ENCODE measurements at places on chromosomes 6 and 20. TPM values are rescaled to one million over a fixed set of nuclear protein-coding genes. Genes with fewer than 3 reads are reported as not detected.

- DNase-seq, result no peak
These were observed 4.7 kb upstream of the SLCO4A1 start for GRCh38 chr20:62637521-62638054.

DNA sequence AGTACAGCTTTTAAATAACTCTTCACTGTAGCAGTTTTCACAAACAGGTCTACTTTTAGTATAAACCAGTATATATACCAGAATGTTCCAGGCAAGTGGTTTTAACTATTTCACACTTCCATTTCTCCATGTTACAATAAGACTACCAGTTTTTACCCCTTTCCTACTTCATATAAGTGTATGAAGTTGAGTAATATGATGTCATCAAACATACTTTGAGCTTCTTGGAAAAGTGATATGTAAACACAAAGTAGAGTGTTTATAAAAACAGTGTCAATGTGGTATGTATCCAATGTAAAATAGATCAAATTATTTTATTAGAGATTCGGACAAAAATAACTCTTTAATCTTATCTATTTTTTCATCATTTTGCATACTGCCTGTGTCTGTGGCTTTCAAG lies 2.5 kb upstream of the PAQR8 start:
- DNase-seq, result no peak

DNA sequence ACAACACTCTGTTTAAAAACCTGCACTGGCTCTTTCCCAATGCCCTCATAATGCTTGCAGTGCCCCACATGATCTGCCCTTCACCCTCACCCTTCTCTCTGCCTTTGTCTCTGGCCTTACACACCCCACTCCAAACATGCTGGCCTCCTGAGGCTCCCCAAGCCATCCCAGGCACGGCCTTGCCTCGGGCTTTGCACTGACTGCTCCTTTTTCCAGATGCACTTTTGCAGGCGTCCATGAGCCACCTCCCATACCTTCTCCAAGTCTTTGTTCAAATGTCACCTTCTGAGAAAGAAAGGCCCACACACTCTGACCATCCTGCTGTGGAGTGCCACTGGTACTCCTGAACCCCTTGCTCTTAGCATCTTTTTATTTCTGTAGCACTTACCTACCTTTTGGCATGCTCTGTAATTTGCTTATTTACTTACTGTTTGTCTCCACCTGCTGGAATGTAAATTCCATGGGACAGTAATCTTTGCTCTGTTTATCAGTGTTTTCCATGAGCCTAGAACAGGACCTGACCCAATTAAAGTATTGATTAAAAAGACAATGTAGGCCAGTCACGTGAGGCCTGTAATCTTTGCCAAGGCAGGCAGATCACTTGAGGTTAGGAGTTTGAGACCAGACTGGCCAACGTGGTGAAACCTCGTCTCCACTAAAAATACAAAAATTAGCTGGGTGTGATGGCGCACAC lies 30.7 kb downstream of the GFRA4 start:
- DNase-seq, result no peak

GRCh38 chr6:164185471-164185871 lies 771.0 kb downstream of the QKI start:
- no peak for DNase-seq

DNA sequence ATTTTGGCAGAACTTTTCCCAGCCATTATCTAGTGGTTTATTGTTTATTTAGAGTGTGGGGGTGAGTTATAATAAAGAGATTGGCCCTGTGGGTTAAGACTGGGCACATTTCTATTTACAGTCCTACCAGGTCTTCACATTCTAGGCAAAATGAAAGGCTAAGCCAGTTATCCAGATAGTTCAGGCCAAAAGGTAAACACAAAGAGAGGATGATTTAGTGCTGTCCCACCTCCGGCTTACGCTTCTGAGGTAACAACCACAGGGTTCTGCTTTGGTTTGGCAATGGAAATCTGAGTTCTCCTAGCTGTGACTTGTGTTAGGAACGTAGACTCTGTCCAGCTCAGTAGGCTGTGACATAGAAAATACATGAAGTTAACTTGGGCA lies 50.3 kb upstream of the PTPRK start:
- DNase-seq, result no peak

DNA sequence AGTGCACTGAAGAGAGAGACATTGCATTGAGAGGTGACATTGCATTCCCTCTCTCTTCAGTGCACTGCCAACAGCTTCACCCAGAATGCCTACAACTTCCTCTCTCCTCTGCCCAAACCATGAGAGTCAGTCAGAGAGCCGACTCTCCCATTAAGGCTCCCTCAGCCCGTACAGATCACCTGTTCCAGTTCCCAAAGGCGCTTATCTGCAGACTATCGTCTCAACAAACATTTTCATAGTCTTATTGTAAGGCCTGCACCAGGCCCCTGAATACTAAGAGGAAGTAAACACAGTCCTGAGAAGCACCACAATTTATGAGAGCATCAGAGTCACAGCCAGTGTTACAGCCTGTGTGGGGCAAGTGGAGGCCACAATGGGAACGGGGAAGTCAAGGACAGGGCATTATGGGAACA lies 53.7 kb downstream of the GFOD1 start:
- no peak for DNase-seq

DNA sequence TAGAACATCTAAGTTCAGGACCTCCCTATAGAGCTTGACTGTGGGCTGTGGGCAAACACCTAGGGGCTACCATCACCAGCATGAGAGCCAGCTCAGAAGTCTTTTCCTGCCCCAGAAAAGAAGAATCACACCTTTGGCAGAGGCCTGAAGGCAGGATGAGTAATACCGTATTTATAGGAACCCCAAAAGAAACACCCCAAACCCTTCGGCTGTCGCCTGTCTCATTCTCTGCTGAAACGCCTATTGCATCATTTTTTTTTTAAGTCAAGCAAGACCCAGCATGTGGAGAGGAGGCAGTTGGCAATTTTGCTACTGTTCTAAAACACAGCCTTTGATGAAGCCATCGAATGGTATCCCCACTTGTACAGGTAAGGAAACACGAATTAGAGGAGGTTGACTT lies 436.4 kb downstream of the TFAP2A start:
- no peak for DNase-seq

GRCh38 chr20:57381596-57382503 lies 9.3 kb upstream of the RBM38 start:
- DNase-seq, result peak; percentile 91

GRCh38 chr6:137877606-137878005 lies 10.5 kb downstream of the TNFAIP3 start:
- no peak for DNase-seq

DNA sequence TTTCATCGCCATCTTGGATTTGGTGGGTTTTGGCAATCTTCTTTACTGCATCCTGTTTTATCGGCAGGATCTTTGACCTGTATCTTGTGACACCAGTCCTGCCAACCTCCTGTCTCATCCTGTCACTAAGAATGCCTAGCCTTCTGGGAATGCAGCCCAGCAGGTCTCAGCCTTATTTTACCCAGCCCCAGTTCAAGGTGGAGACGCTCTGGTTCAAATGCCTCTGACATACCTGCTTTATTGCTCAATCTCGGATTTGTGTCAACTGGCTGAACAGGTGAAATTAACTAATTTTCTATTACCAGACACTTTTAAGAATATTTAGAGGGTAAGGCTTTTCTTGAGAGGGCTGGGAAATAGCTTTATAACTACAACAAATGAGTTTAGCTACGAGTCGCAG lies 102.5 kb downstream of the SASH1 start:
- DNase-seq, result no peak

GRCh38 chr20:59031564-59032022 lies 542 bp downstream of the ATP5F1E start:
- DNase-seq, result no peak

GRCh38 chr20:47711046-47711752 lies 74.1 kb downstream of the SULF2 start:
- DNase-seq, result no peak

DNA sequence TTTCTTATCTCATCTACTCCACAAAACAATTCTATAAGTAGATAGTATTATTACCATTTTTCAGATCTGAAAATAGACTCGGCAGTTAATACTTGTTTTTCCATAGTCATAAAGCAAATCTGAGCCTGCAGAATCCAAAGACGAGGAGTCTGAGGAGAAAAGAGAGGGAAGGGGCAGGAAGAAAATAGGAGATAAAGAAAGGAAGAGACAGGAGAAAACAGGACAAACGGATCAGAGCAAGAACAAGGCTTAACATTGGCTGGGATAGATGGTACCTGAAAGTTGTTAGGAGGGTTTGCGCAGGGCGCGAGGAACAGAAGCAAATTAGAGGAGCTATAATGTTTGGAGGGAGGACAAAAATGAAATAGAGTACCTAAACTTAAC lies 639 bp upstream of the PPIL1 start:
- no peak for DNase-seq

- no peak for DNase-seq
These were observed 49.2 kb downstream of the SMPDL3A start for GRCh38 chr6:122838060-122838780.

GRCh38 chr6:71383476-71383875 lies 94.9 kb downstream of the OGFRL1 start:
- DNase-seq, result no peak

The SLC22A16 gene
- not detected for total RNA-seq

The MAFB gene
- total RNA-seq, result 5.3 TPM

The COMMD7 gene
- total RNA-seq, result 38.9 TPM

The OXT gene
- not detected for total RNA-seq

The TFAP2D gene
- total RNA-seq, result not detected

The DDX27 gene
- 12.9 TPM for total RNA-seq

The GSTA2 gene
- not detected for total RNA-seq

The BEND6 gene
- total RNA-seq, result 0.32 TPM

The OPRM1 gene
- not detected for total RNA-seq

Data from heart left ventricle (tissue), 16 donors.